ENCODE measurements at places on chromosomes 2 and 18.

DNA sequence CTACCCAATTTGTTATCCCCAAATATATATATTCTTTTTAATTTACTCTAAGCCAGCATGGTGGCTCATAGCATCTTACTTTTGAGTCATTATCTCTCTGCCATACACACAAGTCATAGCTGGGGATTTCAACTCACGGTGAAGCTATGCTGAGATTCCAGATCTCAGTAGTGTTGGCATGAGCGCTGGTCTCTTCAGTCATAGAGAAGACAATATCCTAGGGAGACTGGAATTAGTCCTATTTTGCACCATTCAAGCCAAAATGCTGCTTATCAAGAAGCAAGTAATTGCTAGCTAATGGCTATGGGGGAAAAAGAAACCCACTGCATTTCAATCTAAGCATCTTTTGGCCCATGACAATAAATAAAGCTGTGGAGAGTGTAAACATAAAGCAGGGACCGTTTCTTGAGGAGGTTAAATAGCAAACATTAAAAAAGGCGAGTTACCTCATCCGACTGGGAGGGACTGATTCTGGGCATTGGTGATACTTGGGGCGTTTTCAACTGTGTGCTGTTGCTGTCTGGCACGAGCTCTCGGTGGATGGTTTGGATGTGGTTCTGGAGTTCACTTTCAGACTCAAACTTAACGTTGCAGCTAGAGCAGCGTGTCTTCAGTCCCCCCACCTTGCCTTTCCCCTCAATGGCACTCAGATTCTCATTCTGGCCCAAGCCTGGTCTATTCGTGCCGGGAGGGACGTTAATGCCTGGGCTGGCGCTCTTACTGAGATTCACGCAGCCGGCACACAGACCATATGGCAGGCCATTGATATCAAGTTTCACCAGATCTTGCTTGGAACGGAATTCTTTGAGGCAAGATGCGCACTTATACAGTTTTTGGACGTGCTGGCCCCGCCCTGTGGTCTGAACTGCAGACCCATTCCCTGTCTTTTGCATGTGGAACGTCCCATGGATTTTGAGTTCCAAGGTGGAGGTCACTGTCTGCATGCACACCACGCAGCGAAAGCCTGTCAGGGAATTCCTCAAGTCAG is 127.8 kb downstream of the ZNF521 start:
- DNase-seq = no peak

GRCh38 chr2:137952586-137953129 is 11.6 kb upstream of the HNMT start:
- DNase-seq = no peak

- no peak for DNase-seq
Observed at GRCh38 chr18:9826685-9827084, 59.1 kb upstream of the TXNDC2 start.

GRCh38 chr2:23574919-23575654 is 190.1 kb downstream of the KLHL29 start:
- no peak for DNase-seq

DNA sequence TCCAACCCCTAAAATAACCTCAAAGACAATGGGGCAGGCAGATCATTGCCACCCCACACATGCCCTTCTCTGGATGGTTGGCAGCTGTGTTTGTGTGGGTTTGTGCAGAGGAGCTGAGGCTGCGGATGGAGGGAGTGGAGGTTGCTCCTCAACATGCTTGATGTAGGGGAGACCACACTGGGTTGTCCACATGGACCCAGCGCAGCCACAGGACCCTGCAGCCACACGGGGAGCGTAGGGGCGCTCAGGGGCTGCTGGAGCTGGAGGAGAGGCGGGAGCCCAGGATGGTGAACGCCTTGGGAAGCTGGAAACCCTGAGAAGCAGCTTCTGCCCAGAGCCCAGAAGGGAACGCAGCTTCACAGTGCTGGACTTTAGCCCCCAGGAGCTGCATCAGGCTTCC is 56.3 kb upstream of the TMEM18 start:
- no peak for DNase-seq

DNA sequence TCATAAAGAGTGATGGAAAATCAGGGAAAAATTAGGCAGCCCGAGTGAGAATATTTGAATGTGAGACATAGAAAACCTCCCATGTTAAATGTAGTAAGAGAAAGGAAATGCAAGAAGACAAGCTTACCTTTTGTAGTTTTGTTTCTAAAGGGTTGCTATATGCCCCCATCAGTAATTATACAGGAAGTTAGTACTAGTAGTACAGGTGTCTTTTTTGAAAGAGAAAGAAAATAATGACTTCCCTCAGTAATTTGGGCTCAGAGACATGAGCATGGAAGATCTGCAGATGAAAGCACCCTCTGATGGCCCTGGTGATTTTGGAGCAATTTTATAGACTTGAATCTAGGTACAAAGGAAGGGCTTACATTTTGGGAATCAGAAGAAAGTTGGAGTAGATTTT is 80.8 kb downstream of the RHBDD1 start:
- DNase-seq = no peak

GRCh38 chr2:71458413-71459083 is 5.2 kb downstream of the DYSF start:
- no peak for DNase-seq

DNA sequence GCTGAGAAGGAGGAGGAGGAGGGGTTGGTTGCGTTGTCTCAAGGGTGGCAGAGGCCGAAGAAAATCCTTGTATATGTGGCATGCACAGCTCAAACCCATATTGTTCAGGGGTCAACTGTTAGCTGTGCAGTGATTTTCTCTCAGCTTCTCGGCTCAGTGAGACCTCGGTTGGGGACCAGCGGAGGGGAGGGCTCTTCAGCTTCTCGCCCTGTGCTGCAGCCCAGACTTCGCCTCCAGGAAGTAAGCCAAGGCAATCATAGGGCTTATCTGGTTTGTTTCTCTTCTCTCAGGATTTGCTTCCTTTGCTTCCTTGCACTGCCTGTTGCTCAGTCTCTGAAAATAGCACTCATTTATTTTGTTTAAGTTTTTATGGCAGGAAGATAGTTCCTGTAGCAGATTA is 85.5 kb downstream of the SOWAHC start:
- DNase-seq = no peak
